Subcutaneous preadipocyte (primary cell): ENCODE measurements at places on chromosomes 3 and 15. TPM values are rescaled to one million over a fixed set of nuclear protein-coding genes. Genes with fewer than 3 reads are reported as not detected.

The SPRED1 gene
- total RNA-seq, result 68.0 and 113 TPM in 2 replicates

The RAB43 gene
- total RNA-seq, result 5.1 and 8.4 TPM in 2 replicates

The SUSD5 gene
- total RNA-seq, result 1.1 and 2.9 TPM in 2 replicates

The TJP1 gene
- 37.1 and 67.6 TPM in 2 replicates for total RNA-seq

The TMCO5A gene
- not detected in 2 replicates for total RNA-seq

The NBEAL2 gene
- total RNA-seq, result 3.3 and 4.5 TPM in 2 replicates

The GJD2 gene
- not detected in 2 replicates for total RNA-seq

The NR1I2 gene
- total RNA-seq, result 0.20 TPM in 1 of 2 replicates, not detected in the other

The MYH15 gene
- total RNA-seq, result 0.37 and 0.78 TPM in 2 replicates

The ARID3B gene
- total RNA-seq, result 1.1 and 2.9 TPM in 2 replicates

The STT3B gene
- 162 and 200 TPM in 2 replicates for total RNA-seq

The IGF2BP2 gene
- 55.9 and 123 TPM in 2 replicates for total RNA-seq

The KBTBD8 gene
- total RNA-seq, result 0.73 and 3.1 TPM in 2 replicates

The KNL1 gene
- 20.6 and 40.9 TPM in 2 replicates for total RNA-seq

The CHRNA5 gene
- 0.37 and 4.3 TPM in 2 replicates for total RNA-seq

The GOLGA8S gene
- total RNA-seq, result not detected in 2 replicates

The GHSR gene
- not detected in 2 replicates for total RNA-seq

The RETNLB gene
- not detected in 2 replicates for total RNA-seq
